ENCODE measurements at places on chromosomes 1 and 21. TPM values are rescaled to one million over a fixed set of nuclear protein-coding genes. Genes with fewer than 3 reads are reported as not detected.

GRCh38 chr21:46181436-46181835 lies 2.8 kb downstream of the SPATC1L start:
- DNase-seq, result no peak

- no peak for DNase-seq
Measured at GRCh38 chr21:38619992-38620479, 121.8 kb upstream of the ERG start.

AGT gene
- polyA plus RNA-seq, result not detected

DNA sequence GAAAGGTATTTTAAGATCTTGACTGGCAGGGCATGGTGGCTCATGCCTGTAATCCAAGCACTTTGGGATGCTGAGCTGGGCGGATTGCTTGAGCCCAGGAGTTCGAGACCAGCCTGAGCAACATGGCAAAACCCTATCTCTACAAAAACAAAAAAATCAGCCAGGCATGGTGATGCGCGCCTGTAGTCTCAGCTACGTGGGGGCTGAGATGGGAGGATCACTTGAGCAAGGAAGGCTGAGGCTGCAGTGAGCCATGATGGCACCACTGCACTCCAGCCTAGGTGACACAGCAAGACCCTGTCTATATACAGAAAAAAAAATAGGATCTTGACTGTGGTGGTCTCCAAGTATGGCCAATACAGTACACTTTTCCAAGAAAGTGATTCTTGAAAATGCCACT lies 16.0 kb downstream of the ARID1A start:
- no peak for DNase-seq

DNA sequence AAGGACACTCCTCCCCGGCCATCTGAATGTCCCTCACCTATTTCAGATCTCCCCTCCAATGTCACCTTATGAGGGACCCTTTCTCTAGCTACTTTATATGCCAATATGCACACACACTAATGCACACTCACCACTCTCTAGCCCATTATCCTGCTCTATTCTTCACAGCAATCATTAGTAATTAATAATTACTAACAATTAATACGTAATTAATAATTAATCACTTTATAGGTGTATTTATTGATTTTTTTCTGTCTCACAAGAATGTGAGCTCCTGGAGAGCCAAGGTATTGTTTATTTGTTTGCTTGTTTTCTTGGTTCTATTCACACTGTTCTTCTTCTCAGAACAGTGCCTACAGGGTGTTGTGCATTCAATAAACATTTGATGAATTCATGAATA lies 385.2 kb upstream of the DUSP10 start:
- DNase-seq, result no peak

GRCh38 chr1:61472876-61473275 lies 252.1 kb downstream of the TM2D1 start:
- no peak for DNase-seq

PROK1 gene
- not detected for polyA plus RNA-seq

GRCh38 chr1:37861151-37861550 lies 1.8 kb upstream of the MTF1 start:
- DNase-seq, result no peak

GRCh38 chr1:34155860-34156259 lies 9.2 kb downstream of the CSMD2 start:
- no peak for DNase-seq

DNA sequence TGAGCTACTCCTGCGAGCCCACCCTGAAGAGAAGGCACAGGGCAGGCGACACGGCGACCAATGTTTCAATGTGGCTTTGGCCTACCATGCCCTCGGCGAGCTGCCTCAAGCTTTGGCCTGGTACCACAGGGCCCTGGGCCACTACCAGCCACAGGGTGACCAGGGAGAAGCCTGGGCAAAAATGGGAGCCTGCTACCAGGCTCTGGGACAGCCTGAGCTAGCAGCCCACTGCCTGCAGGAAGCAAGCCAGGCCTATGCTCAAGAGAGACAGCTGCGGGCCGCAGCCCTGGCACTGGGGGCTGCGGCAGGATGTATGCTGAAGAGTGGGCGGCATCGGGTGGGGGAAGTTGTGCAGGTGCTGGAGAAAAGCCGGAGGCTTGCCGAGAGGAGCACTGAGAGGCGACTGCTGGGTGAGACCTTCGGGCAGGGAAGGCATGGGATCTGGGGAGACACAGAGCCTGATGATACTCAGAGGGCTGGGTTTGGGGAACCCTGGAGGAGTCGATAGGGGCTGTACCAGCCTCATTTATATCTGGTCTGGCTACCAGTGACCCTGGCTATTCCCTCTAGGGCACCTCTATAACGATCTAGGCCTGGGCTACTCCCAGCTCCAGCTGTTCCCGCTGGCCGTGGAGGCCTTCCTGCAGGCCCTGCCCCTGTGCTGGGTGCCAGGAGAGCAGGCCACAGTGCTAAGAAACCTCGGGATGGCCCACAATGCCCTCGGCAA lies 2.3 kb downstream of the TTC24 start:
- DNase-seq, result peak; percentile 46

HSPB7 gene
- not detected for polyA plus RNA-seq

DNA sequence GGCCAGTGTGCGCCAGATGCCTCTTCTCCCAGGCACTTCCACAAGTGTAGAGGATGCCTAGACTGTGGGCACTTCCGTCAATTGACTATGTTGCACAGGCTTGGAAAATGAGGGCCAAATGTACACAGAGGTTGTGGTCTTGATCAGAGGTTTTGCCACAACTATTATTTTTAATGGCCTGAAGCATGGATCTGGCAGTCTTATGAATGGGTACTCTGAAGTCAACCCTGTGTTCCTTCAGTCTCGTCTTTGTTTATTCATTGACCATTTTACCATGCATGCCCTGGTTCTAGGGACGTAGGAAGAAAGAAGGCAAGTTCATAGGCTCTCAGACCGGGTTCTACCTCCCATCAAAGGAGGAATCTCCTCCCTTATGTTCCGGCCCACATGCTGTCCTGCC lies 329.1 kb downstream of the HHAT start:
- DNase-seq, result no peak

GRCh38 chr1:3067671-3068563 lies 1.1 kb upstream of the PRDM16 start:
- no peak for DNase-seq

DNA sequence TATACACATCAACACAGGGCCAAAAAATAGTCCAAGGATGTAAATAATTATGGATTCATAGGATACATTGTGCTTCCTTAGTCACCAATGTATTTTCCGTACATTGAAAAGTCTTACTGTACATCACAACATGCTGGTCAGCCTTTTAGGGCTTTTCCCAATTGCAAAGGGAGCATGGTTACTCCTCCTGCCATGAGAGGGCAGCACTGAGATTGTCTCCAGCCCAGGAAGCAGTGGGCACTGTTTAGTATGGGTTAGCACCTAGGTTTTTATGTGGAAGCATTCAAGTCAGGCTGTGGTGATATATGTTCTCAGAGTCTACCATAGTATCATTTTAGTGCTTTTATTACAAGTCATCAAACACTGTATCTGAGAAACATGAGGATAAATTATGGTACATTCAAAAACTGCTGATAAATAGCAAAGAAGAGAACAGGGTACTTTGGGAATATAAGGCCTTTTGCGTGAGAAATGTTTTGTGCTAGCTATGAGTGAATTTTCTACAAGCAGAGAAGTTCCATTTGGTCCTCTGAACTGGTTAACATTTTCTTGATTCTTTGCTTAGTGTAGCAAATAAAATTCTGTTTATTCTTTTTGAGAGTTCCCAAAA lies 34.0 kb downstream of the ST6GALNAC5 start:
- DNase-seq, result peak; percentile 41

GADD45A gene
- polyA plus RNA-seq, result 7.0 TPM

GRCh38 chr1:109620401-109620791 lies 759 bp downstream of the AMPD2 start:
- DNase-seq, result no peak

GRCh38 chr1:10617931-10618885 lies 143.5 kb downstream of the PEX14 start:
- no peak for DNase-seq

- no peak for DNase-seq
Measured at GRCh38 chr1:230143534-230143933, 76.5 kb downstream of the GALNT2 start.

DNA sequence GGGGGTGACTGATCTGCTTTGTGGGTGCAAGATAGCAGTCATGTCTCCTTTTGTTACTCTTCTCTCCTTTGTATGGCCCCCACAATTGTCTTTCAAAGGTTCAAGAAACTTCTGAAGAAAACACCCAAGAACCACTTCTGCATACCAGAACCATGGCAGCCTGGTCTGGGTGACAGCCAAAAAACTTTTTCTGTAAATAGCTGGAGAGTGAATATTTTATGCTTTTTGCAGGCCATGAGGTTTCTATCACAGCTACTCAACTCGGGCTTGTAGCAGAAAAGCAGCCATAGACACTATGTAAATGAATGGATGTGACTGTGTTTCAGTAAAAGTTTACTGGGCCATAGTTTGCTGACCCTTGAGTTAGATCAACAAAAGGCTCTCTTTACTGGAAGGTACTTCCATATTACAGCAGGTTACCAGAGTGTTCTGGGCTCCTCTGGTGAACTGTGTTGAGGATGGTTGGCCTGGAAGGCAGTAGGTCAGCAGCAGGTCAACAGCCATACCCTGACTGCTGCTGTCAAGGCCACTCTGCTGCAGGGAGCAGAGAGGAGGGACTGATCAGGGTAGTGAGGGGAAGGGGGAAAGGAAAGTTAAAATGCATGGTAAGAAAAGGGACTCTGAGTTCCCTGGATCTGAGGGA lies 116.4 kb downstream of the GDAP2 start:
- DNase-seq, result no peak

DNA sequence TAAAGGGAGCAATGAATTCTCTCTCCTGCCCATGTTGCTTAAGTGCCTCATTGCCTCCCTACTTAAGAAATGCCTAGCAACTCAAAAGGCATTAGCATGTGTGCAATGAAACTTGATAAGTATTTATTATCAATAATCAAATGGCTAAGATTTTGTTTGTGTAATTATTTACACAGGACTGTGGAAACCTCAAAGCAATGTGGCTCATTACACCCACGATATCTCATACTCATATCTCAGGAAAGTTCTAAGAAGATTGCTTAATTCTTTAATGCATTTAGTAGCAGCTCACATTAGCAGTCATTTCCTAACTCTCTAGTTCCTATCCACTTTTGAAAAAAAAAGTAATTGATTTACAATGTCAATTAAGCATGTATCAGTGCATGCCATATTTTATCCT lies 253.3 kb downstream of the DUSP10 start:
- DNase-seq, result no peak

GRCh38 chr1:186623551-186623950 lies 56.7 kb downstream of the PTGS2 start:
- no peak for DNase-seq

DNA sequence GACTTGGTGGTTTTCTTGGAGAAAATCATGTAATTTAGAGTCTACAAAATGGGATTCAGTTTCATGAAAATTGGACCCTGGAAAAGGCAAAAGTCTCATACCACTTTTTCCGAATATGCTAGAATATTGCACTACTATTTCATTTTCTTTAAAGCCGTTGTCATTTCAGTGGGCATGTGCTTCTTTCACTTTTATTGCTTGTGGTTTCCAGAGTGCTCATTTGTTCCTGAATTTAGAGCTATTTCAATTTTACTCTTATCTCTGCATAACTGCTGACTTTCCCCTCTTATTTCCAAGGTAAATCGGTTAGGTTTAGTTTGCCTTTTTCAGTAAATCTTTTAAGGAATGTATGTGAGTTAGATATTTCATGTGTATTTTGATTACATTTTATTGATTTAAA lies 11.6 kb downstream of the HHAT start:
- DNase-seq, result no peak

DNA sequence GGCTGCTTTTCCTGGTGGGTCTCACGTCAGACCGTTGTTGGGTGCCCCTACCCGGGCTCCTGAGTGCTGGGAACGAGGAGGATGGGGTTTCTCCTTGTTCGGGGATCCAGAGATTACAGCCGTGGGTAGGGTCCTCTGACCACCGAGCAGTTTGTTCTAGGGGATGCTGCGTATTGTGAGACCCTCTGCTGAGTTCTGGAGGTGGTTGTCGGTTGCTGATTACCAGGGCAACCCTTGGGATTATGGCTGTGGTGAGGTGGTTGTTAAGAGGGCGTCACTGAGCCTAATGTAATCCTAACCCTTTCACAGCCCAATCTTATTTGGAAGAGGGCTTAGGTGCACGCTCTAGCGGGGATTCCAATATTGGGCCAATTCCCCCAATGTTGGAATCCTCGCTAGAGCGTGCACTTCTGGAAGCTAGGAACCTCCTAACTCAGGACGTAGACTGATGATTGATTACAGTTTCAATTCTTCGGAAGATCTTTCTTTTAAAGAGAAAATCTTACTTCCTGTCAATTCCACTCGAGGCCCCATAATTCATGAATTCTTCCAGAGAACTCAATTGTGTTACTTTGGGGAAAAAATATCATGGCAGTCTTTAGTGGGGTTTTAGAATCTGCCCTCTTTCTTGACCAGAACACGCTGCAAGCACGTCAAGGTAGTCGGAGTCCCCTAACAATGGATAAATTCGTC lies 483 bp downstream of the TCEANC2 start:
- no peak for DNase-seq

DNA sequence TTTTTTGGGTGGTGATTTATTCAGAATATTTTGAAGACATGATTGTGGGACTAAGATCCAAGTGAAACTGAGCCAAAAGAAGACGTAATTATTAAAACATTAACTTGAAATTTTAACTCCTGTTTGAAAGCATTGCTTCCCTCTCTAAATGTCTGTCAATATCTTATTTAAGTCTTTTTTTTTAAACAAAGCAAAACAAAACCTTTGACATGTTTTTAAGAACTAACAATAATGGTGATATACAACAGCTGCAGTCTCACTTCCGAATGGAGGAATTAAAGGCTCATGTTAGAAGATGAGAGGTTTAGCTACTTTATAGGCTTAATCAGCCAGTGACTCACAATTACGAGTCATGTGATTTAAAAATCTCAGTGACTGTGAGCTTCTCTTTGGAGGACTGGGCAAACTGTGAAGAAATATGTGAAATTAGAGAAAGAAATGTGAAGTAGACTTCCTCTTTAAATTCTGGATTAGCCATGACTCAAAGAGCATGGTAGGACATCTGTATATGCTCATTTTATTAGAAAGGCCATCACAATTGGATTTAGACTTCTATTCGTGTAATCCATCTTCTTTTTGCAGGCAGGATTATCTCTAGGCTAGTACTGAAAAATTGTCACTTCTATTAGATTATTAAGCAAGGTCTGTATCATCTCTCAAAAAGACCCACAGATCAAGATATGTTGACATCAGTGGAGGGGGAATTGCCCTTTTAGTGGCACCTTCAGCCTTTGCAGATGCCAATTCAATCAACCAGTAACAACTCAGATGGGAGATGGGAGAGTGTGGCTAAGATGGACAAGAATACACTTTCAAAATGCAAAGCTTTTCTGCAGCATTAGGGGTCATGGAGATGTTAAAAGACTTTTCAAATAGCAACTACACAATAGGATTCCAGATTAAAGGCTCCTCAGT lies 28.7 kb downstream of the KCNA3 start:
- DNase-seq, result no peak

DNA sequence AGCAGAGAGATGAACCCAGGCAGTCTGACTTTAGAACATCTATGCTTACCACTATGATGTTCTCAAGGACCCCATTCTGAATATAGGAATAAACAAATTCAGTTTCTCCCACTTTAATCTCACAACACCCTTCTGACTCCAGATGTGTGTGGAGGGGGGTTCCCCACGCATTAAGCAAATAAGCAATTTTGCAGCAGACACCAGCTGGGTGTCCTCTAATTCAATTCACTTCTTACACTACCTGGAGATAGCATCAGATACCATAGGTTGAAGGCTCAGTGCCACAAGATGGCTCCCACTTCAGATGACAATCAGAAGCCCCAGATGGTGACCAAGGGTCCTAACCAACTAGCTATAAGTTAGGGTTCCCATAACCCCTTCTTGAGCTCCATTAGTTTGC lies 30.3 kb upstream of the CEP350 start:
- DNase-seq, result no peak

GRCh38 chr1:119651133-119651532 lies 3.1 kb upstream of the ZNF697 start:
- no peak for DNase-seq
